ENCODE measurements at places on chromosomes 7 and 10.

DNA sequence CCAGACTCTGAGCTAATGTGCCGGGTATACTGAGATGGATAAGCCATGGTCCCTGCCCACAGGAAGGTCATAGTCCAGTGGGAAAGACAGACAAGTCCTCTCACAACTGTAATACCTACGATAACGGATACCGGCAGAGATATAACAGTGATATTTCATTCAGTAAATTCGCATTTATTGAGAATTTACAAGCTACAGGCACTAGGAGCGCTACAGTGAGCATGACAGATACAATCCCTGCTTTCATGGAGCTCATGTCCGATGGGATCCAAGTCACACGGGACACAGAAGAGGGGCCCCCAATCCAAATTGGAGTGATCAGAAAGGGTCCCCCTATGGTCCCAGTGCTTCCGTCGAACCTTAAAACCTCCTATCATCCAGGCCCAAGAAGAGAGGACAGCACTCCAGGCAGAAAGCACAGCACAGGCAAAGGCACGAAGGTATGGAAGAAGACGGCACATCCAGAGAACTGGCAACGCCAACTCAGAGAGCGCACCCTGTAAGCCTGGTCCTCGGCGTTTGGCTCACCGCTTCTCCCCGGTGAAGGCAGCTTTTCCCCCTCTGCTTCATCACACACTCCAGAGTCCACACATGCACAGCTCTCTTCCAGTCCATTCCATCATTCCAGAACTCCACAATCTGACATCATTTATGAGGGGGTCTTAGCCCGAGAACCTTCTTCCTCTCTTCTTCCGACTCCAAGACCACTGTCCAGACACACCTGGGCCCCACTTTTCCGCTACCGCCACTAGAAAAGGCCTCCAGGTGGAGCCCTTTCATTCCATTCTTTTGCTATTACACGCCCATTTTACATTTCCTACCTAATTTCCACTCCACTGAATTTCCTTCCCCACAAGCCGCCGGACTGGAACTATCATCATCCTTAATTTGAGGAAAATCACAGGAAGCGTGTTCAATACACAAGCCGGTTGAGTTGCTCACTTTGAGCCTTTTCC is 47.8 kb upstream of the NKX2-3 start:
- DNase-seq = no peak

DNA sequence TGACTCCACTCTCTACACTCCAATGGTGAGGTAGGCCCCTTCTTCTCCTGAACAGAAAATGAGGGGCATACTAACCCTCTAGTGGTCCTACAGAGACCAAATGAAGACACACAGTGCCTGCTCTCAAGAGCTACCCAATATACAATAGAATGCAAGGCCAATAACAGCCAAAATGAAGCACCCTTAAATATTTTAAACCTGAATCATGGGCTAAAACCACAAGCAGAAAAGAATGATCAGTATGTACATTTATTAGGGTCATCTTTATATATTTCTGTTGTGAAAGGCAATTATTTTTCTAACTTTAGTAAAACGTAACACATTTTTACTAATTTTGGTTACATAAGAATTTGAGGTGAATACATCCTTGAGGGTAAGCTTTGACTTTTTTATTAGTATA is 49.9 kb upstream of the COL1A2 start:
- no peak for DNase-seq

- no peak for DNase-seq
Observed at GRCh38 chr10:126525326-126525725, 137.0 kb upstream of the ADAM12 start.

GRCh38 chr7:114944745-114945625 is 23.1 kb downstream of the MDFIC start:
- no peak for DNase-seq

DNA sequence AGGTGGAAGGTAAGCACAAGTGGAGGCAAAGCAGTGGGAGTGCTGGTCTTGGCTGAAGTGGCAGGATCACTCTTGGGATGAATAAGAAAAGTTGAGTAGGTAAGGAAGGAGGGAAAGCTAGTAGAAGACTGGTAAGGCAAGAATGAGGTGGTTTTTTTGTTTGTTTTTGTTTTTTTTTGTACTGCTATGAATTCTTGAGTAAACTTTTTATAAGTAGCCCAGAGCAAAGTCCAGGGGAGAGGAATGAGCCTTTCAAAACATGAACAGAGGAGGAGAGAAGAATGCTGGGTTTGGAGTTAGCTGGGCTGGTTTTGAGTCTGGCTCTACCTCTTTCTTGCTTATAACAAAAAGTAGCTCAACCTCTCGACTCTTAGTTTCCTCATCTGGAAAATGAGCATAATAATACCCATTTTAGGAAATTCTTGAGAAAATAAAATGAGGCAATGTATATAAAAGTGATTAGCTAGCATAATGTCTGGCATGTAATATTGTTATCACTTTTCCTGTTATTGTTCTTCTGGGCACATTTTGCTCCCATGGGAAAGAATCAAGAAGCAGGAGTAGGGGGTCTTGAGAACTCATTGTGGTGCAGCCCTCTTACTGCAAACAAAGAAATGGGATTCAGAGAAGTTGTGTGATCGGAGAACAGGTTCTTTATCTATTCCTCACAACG is 24.1 kb upstream of the LRRC17 start:
- DNase-seq = no peak

DNA sequence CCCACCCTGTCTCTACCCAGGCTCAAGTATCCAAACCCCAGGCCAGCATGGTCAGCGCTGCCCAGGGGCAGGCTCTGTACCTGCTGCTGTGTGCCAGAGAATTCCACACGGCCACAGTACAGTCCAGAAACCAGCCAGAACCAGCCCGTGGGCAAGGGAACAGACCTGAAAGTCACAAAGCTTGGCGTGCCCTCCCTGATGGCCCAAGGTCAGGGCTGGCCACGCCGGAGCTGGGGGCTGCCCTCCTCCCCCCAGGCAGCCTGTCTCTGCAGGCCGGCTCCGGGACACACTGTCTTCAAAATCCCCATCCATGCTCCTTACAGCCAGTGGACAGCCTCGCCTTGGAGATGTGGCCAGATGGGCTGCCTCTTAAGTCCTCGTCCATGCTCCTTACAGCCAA is 78.4 kb downstream of the CTBP2 start:
- no peak for DNase-seq

DNA sequence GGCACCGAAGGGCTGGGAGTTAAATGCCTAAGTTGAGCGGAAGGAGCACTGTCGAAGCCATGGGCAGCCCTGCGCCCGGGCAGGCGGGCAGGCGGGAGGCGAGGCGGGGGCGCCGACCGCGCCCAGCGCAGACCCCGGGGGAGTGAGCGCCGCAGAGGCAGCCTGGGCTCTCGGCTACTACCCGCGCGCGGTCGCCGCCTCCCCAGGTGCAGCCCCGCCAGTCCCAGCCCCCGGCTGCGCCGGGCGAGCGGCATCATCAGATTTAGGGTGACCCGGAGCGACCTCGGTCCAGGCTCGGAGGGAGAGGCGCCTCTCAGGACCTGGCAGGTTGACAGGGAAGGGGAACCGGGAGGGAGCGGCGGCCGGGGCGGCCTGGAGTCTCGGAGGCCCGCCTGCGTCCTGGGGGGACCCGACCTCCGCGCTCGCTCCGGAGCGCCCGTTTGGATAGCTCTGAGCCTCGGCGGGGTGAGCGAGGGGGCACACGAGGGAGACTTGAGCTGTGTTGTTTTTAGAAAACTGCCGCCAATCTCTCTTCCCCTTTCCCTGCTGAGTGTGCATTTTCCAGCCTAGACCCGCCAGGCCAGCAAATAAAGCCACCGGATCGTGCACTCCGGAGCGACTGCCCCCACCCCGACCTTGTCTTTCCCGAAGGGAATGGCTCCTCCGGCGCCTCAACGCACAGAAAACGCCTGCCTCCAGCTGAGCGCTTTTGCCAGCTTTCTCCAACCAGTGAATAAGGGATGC is 2.3 kb upstream of the NRP1 start:
- DNase-seq = no peak

DNA sequence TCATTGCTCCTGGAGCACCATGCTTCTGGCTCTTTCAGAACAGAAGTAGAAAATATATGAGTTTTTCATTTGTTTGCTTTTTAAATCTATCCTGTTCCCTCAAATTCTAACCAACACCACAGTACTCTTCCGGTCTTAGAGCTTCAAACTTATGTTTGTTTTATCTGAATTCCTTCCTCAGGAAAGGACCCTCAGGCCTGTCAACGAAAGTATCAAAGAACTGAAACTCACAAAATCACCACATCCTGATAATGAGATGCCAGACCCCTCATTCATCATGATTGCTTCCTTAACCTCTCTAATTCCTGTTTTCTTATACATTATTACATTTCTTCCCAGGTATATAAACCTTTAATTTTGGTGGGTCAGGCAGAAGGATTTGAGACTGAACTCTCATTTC is 135.2 kb downstream of the BMS1 start:
- no peak for DNase-seq

DNA sequence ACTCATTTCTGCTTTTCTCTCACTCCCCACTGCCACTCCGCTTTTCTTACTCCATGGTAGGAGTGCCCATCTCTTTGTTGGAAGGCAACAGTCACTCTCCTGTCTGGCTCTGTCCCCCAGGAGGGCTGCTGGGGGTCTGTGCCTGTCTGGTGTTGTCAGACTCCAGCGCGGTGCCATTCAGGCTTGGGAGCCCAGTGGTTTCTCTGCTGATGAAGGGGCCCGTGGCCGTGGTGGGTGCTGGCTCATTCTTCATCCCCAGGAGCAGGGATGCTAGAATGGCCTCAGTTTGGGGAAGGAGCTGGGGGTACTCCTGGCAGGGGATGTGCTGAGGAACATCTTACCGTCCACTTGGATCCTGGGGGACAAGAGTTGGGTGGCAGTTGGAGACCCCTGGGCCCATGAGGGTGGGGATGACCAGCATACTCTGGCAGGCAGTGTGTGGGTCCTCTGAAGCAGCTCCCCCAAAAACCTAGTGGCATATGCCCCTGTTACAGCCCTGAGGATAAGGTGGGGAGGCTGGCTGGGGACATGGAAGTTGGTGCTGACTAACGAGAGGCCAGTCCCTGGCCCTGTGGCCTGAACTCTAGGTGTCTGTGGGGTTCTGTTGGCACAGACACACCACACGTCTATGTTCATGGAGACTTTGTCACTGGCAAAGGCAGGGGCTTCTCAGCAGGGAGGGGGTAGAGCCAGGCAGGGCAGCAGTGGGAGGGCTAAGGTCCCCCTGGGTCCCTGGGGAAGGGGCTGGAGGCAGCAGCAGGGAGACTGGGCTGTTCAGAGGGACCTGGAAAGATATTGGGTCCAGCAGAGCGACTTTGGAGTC is 102.8 kb upstream of the RET start:
- no peak for DNase-seq

DNA sequence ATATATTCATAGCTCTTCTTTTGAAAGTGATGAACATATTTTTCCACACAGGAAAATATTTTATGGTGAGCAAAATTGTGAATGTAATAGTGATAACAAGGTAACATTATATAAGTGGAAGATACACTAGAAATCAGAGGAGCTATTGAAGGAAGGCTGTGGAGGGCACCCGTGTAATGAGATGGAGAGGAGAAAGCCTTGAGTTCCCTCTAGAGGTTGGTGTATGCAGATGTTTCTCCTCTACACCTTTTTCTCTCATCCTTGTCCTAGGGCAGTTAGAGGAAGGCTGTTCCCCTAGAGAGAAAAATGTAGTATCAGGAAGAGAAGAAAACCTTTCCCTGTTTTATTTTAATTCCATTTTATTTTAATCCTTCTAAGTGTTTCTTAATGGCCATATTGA is 54.6 kb upstream of the NRG3 start:
- DNase-seq = no peak
